Common myeloid progenitor, CD34-positive (primary cell): ENCODE measurements at places on chromosomes 2 and 18.

DNA sequence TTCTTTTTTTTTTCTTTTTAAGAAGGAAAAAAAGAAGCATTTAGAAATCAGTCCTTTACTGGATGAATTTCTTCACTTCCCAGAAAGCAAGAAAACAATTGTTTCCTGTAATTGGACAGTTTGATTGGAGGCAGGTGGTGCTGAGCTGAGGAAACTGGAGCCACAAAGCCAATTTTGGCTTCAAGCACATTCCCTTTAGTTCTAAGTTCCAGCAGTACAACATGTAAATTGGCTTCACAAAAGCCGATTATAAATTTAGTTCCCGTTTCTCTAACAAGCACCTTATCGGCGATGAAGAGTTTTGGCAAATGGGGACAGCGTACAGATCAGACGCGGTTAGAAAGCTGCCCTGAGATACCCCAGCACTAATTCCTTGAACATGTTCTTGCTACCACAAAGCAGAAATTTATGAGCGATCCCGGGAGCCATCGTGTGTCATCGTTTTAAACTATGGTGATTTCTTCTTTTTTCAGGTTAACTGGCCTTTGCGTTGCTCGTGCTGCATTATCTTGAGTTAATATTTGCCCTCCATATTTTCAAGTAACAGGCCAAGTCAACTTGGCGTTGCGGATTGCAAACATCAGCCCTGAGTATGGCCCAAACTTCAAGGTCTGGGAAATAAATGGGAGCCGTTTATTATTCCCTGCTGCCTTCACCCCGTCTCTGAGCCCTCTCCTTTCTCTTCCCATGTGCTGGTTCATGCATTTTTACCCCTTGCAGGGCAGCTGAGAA lies 190.4 kb upstream of the ID2 start:
- peak; percentile 61 for DNase-seq

DNA sequence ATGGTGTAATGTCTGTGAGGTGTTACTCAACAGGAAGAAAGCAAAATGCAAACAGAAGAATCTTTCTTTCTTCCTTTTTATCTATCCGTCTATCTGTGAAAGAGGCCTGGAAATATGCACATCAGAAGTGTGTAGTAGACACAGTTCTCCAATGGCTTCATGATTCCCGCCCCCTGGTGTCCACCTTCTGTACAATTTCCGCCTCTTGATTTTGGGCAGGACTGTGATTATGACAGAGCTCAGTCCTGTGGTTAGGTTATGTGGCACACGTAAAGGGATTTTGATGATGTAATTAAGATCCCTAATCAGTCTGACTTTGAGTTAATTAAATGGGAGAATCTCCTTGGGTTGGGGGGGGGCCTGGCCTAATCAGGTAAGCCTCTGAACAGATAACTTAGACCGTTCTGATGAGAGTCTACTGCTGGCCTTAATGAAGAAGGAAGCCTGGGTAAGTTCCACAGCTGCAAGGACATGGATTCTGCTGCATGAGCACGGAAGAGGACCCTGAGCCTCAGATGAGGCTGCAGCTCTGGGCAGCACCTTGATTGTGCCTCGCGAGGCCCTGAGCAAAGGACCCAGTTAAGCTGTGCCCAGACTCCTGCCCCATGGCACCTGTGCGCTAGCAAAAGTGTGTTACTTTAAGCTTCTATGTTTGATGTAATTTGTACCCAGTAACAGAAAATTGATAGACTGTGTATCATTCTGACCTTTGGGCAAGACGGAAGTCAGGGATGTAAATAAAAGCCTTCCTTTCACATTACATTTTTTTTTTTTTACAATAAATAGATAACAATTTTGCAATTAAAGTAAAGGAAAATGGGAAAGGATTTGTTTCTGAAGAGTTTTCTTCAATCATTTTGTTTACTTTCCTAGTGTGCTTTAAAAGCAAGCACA lies 11.3 kb upstream of the KCNF1 start:
- peak; percentile 72 for DNase-seq

- DNase-seq: no peak
These were observed 23.0 kb upstream of the MRO start for GRCh38 chr18:50842846-50843245.

DNA sequence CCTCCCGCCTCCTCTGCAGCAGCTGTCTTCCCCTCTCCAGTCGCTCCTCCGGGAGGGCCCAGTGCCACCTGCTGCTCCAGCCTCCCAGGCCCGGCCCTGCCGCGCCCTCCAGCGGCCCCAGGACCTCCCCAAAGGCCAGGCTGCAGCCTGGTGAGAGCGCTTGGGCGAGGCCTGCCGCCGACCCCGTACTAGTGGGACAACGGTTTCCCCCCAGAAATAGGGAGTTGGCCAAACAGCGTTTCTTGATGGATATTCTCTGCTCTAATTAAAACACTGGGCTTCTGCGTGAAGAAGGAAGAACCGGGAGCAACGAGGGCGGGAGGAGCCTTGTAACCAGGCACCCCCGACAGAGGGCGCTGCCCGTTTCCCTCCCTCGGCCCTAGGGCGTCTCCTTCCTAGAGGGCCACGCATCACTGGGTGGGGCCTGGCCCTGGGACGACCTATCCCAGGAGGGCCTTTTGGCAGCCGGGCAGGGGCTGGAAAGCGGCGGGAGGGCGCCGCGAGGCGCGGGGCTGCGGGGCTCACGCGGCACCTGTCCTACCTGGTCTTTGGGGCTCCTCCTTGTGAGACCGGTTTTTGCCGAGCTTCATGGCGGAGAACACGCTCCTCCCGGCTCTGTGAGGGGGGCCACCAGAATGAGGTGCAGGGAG lies 25.4 kb upstream of the OTOF start:
- DNase-seq: peak; percentile 80

DNA sequence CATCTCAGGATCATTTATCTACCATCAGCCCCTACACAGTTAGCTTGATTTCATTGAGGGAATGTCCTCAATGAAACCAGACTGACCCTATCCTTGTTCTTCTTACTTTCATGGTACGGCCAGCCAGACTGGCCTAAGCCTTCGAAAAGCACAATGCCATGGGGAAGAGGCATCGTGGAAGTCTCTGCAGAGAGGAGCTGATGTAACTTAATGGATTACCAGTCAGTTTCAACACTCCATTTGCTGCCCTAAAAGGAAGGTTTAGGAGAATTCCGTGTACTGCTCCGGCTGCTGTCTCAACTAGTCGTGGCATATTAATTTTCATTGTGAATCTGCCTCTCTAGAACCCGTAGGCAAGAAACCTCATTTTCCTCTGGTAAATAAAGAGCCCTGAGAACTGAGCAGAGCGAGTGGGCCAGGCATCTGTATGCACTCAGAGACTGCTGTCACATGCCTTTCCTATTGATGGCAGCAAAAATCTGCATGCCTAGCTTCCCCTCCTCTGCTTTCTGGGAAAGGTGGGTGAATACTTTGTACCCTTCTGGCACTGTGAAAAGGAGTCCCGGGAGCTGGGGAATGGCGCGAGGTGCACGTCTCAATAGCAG lies 184.9 kb downstream of the KLHL29 start:
- DNase-seq: no peak

DNA sequence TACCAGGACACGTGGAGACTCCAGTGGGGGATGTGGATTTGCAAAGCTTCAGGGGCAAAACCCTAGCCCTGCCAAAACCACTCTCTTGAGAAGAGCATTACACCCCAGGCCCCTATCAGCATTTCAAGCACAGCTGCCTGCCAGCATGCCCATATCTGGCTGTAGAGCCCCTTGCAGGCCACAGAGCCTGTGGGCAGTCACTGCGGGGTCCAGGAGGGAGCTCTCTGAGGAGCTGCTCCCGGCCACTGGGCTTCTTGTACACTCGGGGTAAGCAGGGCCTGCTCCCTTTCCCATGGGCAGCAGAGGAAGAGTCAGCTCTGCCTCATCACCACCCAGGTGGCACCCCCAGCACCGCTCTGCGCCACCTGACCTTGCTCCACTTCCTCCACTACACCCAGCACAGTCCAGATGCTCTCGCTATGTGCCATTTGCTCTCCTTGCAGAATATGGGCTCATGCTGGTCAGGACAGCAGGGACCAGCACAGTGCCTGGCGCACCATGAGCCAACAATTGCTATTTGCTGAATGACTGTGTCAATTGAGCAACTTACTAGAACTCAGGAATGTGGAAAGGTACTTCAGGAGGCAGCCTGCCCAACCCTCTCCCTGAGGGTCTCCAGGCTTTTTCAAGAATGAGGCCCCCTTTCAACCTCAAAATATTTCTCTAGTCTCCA lies 7.4 kb downstream of the CHST10 start:
- no peak for DNase-seq

GRCh38 chr2:58215429-58215828 lies 25.7 kb downstream of the FANCL start:
- DNase-seq: no peak

- no peak for DNase-seq
These were observed 26.6 kb downstream of the CD28 start for GRCh38 chr2:203732953-203733510.

DNA sequence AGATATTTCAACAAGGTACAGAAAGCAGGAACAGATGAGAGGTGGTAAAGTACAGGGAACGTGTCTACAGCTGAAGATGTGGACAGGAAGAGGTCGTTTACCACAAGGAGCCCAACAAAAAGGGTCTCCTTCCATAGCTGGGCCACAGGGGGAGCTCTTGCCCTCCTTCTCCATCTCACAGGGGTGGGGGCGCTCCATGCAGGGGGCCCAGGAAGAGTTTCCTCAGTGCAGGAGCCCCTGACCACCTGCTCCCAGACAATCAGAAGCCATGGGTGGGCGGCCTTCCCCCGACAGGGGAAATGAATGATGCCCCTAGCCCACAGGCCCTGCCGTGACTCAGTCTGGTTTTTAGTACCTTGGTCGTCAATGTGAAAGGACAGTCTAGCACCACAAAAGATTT lies 163.6 kb upstream of the ZNF516 start:
- DNase-seq: peak; percentile 48

GRCh38 chr2:128736046-128736688 lies 417.5 kb upstream of the HS6ST1 start:
- no peak for DNase-seq

DNA sequence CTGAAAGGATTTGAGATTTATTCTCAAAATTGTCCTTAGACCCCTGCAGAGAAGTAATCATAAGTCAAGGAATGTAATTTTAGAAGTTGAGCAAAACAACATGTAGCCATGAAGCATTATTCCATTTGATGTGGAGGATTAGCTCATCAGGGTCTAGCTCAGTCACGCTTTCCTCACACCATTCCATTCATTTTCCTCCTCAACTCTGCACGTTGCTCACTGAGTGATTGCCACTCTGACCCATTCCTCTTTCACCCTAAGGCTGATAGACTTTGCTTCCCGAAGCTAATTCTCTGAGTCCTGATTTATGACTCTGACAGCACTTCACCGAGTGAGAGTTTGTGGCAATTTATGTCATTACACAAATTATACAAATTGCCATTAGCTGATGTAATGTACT lies 820.6 kb upstream of the PIK3C3 start:
- no peak for DNase-seq

- peak; percentile 77 for DNase-seq
These were observed 301.3 kb upstream of the ID2 start for GRCh38 chr2:8380566-8380965.

DNA sequence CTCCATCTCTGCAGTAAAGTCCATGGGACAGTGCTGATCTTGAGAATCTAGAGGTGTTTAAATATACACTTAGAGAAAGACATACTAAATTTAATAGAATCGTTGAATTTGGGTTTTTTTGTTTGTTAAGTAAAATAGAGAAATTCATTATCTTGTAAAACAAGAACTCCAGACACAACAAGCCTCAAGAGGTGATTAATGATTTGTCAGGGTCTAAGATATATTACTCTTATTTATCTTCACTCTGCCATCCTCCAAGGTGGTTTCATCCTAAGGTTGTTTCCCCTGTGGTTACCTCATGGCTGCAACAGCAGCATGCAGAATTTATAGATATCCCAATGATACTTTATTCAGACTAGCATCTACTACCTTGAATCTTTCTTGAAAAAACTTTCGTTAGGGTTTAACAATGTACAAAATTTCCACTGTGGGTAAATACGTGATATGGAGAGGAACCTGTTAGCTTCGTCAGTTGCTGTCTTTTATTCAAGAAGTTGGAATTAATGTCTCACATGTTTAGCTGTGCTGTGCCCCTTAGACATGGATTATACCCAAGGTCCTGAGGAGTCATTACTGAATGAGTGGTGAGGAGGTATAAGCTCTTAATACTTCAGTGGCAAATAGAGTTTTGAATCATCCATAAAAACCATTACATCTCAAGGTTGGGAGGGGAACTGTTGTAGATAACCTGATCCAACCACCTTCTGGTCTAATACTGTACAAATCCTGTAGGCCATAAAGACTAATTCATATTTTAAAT lies 128.0 kb downstream of the GPD2 start:
- DNase-seq: peak; percentile 26

DNA sequence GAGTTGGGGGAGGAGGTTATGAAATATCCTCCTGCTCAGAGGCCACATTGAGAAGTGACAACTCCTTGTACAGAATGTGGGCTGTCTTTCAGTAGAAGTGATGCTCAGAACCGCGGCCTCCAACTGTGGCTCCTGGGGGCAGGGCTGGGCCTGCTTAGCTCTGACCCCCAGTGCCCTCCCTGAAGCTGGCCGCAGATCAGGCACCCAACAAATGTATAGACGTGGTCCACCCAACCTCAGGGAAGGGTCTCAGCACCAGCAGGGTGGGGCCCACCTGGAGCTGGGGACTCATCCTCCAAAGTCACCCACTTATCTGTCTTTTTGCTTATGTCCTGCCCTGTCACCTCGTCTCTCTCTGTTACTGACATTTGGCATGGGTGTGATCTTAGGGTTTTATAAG lies 11.1 kb upstream of the BIN1 start:
- DNase-seq: no peak

GRCh38 chr2:3489764-3490115 lies 29.6 kb downstream of the ADI1 start:
- DNase-seq: no peak

- DNase-seq: peak; percentile 74
These were observed 253.8 kb downstream of the TGIF1 start for GRCh38 chr18:3703732-3704176.

- DNase-seq: peak; percentile 84
These were observed 441 bp upstream of the PEX13 start for GRCh38 chr2:61017003-61017555.

GRCh38 chr2:207224791-207225482 lies 59.2 kb upstream of the KLF7 start:
- DNase-seq: no peak

GRCh38 chr18:62339106-62339988 lies 14.2 kb downstream of the TNFRSF11A start:
- DNase-seq: no peak

DNA sequence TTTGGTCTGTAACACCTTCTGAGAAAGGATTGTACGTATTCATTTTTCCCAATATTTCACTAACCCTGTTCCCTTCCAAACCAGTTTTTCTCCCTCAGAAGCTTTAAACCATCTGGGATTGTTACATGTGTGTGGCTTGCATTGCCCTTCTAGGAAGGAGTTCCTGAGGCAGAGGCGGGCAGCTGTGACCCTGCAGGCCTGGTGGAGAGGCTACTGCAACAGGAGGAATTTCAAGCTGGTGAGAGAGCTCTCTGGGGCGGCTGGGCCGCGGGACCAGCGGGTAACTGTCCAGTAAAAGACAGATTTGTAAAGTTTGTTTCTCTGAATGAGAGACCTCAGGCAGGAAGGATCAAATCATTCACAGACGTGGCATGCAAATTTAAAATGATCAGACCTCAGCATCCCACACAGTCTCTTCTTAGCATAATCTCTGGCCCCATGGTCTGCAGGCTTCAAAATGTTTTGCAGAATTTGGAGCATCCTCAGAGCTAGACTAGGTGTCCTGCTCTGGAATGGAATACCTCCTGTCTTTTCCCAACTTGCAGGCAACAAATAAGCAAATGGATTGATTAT lies 40.2 kb upstream of the GPR17 start:
- DNase-seq: no peak
